ENCODE measurements at places on chromosomes 6 and 20. TPM values are rescaled to one million over a fixed set of nuclear protein-coding genes. Genes with fewer than 3 reads are reported as not detected.
A peak's percentile ranks its signal among the peaks of the same experiment; 100 is the strongest.

DNA sequence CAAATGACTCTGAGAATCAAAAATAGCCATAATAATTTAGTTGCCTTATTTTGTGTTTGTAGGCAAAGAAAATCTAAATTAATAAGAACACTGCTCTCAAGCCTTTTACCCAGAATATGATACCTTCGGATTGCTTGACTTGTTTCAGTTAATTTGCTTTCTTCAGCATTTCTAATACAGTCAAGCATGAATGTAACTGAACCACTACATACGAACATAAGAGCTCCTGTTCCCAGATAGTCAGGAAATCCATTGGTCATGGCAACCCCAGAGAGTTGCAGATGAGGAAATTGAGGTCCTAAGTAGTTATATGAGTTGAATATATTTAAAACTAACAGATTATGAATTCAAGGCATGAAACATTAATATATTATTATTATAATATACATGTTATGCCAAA is 2.9 kb downstream of the FRK start:
- DNase-seq: no peak

GRCh38 chr6:152750694-152751093 is at the start of gene VIP:
VIP (plus strand) TSS chr6:152750797; CDS start chr6:152752178, 1,381 bp downstream.
- DNase-seq: peak; percentile 45

GRCh38 chr6:7974938-7975763 is 64.6 kb upstream of the TXNDC5 start:
- peak; percentile 75 for DNase-seq

DNA sequence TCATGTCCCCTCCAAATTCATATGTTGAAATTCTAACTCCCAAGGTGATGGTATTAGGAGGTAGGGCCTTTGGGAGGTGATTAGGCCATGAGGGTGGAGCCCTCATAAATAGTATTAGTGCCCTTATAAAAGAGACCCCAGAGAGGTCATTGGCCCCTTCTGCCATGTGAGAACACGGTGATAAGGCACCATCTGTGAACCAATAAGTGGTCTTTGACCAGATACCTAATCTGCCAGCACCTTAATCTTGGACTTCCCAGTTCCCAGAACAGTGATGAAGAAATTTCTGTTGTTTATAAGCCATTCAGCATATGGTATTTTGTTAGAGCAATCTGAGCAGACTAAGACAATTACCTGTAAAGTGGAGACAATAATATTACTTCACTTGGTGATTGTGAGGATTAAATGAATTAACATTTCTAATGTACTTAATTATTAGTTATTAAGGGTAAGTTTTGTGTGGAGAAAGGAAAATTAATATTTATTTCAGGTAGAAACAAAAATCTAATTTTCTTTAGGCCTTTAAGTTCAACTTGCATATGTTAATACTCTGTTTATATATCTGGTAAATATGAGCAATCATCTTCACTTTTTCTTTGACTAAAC is 7.1 kb downstream of the RNF182 start:
- no peak for DNase-seq

GRCh38 chr6:31775184-31775583 is 1.9 kb downstream of the VWA7 start:
- no peak for DNase-seq

GRCh38 chr6:73612611-73613010 is 41.2 kb downstream of the SLC17A5 start:
- no peak for DNase-seq

The CST9L gene
- polyA plus RNA-seq: not detected

GRCh38 chr20:55761797-55762196 is 243.5 kb downstream of the CBLN4 start:
- DNase-seq: no peak

DNA sequence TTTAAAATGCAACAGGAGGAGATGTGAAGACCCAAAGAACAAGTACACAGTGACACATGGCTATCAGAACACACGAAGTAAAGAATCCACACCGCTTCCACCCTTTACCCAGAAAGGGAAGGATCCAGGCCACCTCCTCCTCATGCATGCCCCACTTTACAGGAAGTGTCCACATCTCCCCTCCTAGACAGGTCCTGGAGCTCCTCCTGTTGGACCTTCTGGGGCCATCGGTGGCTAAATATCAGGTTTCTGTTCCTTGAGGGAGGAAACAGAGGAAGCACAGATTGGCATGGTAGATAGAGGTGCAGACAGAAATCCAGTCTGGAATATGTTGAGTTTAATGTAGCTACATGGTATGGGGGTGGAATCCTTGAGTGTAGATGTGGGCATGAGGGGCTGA is 10.9 kb downstream of the NINL start:
- DNase-seq: no peak

- DNase-seq: peak; percentile 46
Measured at GRCh38 chr6:149566410-149567193, 427 bp downstream of the GINM1 start.

DNA sequence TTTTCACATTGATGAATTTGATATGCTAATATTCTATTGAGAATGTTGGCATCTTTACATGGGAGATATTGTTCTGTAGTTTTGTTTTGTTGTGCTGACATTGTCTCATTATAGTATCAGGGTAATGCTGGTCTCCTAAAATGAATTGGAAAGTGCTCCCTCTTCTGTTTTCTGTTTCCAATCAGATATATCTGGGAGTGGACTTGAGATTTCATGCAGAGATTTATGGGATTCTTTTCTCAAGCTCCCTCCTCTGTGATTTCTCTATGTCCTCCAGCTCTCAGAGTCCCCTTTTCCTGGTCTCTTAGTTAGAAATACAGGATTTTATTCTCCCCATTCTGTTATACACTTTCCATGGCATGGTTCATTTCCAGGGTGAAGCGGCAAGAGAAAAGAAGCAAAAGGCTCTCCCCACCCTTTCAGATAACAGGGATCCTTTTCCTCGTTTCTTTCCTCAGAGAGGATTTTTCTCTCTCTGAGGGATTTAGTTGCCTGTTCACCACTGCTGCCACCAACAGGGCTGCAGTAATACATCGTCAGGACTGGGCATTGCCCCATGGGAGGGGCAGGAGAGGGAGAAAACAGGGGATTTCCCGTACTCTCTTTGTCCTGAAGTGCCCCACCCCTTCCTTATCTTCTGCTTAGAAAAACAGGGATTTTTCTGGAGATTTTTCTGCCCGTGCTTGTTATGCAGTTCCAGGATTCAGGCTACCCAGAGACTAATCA is 59.3 kb upstream of the STMND1 start:
- DNase-seq: peak; percentile 77

- DNase-seq: no peak
Measured at GRCh38 chr20:13625304-13625979, 13.3 kb downstream of the TASP1 start.

DNA sequence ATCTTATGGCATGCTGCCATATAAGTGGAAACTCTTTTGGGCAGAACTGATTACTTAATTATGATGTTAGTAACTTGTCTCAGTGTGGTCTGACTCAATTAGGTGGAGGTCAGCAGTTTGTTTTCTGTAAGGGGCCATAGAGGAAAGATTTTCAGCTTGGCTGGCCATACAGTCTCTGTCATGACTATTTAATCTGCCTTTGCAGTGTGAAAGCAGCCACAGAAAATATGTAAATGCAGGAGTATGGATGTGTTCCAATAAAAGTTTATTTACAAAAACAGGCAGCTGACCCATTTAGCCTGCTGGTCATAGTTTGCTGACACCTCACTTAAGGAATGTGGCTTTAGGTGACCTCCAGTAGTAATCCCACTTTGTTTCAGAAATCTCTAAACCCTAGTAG is 700.7 kb downstream of the EPM2A start:
- DNase-seq: no peak

DNA sequence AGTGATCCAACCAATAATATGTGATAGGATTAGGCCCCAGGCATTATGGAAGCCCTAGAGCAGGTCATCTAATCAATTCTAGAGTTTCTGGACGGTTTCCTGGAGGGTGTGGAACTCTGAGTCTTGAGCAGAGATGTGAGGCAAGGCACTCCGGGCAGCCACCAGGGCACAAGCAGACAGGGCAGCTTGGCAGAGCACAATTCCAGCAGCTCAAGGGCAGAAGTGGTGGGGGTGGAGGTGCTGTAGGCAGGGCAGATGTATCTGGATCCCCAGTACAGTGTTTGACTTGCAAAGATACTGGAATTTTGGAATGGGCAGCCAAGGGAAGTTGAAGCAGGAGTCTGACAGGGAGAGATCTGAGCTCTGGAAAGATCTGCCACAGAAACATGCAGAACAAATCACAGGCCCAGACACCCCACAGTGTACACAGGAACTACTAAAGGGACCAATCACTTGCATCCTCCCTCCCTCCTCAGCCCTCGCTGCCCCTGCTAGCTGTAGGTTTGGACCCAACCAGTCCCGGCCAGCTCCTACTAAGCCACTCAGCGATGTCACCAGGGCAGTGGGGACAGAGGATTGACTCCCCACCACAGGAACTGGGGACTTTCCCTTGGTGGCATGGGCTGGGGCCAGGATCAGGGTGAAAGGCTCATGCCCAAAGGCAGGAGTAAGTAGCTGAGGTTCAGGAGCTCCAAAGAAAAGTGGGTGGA is 47.0 kb downstream of the TFEB start:
- DNase-seq: no peak

DNA sequence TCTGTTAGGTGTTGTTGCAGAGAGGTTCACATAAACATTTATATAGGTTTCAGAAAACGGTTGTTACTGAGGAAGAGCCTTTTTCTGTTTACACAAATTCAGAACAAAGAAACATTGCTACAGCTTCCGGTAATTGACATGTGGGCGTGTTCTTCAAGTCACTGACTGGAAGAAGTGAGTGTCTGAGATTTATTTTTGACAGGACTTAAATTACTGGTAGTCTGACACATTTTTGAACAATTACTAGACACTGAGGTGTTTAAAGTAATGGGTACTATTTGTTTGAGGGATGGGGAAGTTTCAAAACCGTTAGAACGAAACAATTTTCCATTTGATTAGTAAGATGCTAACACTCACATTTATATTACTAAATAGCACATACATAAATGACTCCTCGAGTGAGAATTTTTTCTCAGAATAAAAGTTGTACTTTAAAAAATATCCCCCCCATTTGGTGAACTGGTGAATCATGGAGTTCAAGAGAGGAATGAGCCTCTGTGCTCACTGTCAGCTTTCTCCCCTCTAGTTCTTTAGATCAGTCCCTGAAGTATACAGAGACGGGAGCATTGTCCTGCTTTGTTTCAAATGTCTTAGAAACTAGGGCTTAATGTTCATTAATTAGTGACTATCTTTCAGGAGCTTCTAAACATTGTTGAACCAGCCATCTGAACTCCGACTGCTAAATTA is 98.7 kb downstream of the TSHZ2 start:
- DNase-seq: no peak

DNA sequence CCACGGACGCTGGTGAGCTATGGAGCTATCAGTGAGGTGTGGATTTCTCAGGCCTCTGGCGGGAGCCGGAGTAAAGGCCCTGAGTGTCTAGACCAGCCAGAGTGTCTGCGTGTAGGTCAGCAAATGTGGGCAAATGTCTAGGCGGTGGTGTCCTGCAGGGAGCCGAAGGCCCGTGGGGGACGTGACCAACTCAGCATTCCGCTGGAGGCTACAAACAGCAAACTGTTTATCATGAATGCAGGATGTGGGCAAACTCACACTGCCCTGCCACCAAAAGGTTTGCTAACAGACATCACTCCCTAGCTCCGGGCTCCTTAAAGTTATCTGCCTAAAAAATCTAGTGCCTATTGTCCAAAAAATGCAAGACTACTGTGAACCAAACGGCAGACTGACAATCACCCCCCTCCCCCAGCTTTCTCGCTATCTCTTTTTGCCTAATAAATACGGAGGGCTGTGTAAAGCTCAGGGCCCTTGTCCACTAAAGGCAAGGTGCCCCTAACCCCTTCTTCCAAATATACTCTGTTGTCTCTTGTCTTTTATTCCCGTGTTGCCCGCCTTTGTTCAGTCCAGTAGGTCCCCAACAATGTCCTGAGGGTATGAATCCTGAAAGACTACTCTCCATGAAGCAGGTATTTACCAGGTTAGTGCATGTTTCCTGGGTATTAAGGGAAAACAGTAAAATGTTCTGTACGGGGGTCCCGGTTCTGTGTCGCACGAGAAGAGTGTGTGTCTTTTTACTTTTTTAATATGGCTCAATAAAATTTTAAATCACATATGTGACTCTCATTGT is 29.0 kb upstream of the AFDN start:
- DNase-seq: no peak

The CLPSL2 gene
- not detected for polyA plus RNA-seq

- peak; percentile 81 for DNase-seq
Measured at GRCh38 chr6:6790891-6791290, 202.4 kb downstream of the LY86 start.

DNA sequence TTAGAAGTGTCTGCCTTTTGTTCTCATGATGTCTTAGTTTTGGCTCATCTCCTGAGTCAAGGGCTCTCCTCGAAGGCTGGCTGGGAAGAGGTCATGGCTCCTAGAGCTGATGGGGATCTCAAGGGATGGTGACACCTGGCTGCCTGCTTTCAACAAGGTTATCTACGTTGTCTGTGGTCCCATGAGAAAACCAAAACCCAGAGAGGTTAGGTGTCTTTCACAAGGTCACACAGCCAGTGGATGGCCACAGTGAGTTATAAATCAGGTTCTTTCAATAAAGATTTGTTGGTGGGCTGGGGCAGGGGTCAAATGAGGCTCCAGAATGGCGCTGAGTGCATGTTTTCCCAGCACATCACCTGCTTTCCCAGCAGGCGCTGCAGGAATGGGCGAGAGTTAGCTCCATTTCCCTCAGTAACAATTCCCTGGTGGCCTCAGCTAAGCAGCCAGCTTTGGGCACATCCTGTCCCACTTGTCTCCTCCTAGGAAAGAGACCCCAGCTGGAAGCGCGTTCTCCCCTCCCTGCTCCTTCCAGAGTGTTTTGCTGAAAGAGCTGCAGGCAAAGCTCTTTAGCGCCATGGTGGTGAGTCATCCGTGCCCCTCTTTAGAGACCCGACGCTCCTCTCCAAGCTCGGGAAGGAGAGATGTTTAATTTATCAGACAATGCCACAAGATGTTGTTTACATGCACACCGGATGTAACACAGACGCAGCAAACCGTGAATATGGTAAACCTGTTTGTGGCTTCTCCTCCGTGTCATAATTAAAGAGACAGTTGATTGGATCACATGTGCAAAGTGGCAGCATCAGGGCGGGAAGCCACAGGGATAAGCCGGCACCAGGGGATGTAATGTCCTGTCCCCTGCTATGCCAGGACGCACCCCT is 109.7 kb downstream of the LRFN2 start:
- no peak for DNase-seq

The SEC63 gene
- polyA plus RNA-seq: 22.7 TPM

DNA sequence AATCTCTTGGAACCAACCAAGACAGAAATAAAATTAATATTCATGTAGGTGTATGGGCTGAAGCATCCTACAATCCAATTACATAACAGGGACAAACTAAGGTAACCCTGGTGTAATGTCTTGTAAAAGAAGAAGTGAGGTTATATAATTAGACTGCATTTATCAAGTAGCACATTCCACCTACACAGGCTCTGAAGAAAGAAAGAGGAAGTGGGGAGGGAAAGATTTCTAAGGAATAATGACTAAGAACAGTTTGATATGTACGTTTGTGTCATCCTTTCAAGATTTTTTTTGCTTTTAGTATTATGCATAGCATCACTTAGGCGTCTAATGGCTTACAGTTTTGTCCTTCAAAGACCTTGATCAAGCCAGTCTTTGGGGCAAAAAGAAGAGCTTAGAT is 139.7 kb downstream of the PLCB1 start:
- DNase-seq: no peak

The HTR1E gene
- not detected for polyA plus RNA-seq

All from mammary epithelial cell (primary cell).